ENCODE measurements at places on chromosomes 7 and 10. TPM values are rescaled to one million over a fixed set of nuclear protein-coding genes. Genes with fewer than 3 reads are reported as not detected.

GRCh38 chr10:3877211-3878000 lies 92.4 kb upstream of the KLF6 start:
- DNase-seq = no peak

ACTL6B gene
- total RNA-seq = not detected

GRCh38 chr7:1087952-1088920 lies at the start of gene GPER1:
Gene GPER1, plus strand, starts transcription at chr7:1088113. Its CDS starts 3,616 bp downstream, at chr7:1091729.
- DNase-seq = no peak

CHAT gene
- total RNA-seq = not detected

DNA sequence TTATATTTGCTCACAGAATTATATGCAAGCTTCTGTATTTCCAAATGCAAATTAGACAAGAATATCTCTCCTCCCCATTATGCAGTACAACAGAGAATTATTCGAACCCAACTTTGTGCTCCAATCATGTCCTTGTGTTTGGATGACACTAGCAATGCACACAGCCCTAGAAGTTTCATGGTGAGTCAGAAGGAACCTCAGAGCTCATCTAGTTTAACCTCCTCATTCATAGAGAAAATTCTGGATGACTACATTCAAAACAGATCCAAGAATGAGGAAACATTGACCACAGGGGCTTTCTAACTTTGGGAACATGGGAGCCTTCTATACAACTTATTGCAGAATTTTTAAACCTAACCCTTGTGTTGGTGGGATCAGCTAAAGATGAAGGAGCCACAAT lies 12.8 kb upstream of the ARID5B start:
- no peak for DNase-seq

TMEM139 gene
- total RNA-seq = 0.73 TPM

ZCWPW1 gene
- total RNA-seq = 2.7 TPM

ASAH2 gene
- total RNA-seq = 3.6 TPM

TBX20 gene
- 0.45 TPM for total RNA-seq

DNA sequence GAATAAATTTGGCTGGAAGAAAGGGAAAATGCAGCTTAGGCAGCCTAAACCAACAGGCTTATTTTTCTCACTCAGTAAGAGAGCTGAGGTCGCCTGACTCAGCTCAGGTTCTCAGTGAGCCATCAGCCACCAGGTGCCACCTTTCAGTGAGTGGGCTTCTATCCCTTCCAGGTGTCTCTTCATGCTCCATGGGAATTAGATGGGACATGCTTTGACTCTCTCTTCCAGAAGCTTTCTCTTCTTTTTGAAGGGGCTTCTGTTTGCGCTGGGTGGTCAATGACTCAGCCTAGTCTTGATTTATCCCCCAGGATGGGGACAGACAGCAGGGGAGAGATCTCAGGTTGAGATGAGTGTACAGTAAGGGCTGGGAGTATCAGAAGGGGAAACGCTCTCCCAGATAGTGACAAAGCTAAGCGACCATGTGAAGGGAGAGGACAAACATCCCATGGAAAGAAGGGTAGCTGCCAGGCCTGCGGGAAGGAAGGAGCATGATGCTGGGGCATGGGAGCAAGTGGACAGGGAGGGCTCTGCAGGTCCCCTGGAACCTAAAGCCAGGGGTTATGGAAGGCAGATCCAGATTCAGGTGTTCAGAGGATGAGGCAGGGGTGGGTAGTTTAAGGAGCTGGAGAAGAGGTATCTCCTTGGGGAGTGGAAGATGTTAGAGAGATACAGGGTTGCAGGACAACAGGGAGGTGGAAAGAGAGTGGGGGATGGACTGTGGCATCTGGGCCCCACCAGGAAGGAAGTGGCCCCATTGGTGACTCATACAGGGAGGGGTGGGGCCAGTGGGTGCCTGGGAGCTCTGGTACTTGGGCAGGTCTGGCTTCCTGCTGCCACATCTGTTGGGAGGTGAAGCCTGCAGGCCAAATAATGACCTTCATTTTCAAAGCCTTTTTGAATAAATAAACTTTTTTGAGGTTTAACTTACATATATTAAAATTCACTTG lies 32.5 kb downstream of the OGDH start:
- DNase-seq = peak; percentile 93

GRCh38 chr10:113557424-113557862 lies 4.6 kb downstream of the HABP2 start:
- DNase-seq = no peak

NUTM2E gene
- total RNA-seq = 0.18 TPM

NRP1 gene
- 2.6 TPM for total RNA-seq

TMEM72 gene
- total RNA-seq = not detected

- peak; percentile 66 for DNase-seq
Observed at GRCh38 chr7:100493476-100494264, 9.9 kb downstream of the NYAP1 start.

VIM gene
- total RNA-seq = 2,607 TPM

DNA sequence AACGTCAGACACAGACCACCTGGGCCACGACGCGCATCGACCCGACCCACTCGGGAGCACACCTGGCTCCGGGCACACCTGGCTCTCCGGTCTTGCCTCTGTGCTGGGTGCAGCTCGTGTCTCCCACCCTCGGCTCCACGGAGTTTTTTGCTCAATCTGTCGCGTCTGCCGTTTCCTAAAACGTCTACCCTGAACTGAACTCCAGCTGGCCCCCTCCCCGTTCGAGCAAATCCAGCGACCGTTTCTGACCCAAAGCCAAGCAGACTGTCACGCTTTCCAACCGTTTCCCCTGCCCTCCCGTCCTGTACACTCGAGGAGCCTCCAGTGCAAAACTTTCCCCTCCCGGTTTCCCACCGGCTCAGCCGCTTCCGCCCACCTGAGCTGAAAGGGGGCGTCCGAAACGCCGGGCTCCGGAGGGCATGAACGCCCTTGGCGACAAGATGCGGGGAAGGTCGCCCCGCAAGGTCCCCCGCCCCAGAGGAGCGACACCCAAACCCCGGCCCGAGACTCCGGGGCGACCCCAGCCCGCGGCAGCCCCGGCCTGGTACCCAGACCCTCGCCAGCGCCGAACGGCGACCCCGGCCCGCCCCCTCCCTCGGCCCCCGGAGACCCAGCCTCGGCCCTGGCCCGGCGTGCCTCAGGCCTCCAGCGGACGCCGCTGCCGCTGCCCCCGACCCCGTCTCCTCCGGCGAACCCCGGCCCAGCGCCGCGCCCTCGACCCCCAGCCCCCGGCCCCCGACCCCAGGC lies 557 bp downstream of the CYTH3 start:
- DNase-seq = peak; percentile 19

GRCh38 chr7:7705318-7705717 lies 13.1 kb downstream of the RPA3 start:
- DNase-seq = no peak

- no peak for DNase-seq
Observed at GRCh38 chr7:39017369-39017915, 39.7 kb downstream of the POU6F2 start.

GRCh38 chr7:127447326-127447945 lies 54.9 kb upstream of the ZNF800 start:
- DNase-seq = peak; percentile 60

PLPP4 gene
- total RNA-seq = not detected

FERD3L gene
- not detected for total RNA-seq

DNA sequence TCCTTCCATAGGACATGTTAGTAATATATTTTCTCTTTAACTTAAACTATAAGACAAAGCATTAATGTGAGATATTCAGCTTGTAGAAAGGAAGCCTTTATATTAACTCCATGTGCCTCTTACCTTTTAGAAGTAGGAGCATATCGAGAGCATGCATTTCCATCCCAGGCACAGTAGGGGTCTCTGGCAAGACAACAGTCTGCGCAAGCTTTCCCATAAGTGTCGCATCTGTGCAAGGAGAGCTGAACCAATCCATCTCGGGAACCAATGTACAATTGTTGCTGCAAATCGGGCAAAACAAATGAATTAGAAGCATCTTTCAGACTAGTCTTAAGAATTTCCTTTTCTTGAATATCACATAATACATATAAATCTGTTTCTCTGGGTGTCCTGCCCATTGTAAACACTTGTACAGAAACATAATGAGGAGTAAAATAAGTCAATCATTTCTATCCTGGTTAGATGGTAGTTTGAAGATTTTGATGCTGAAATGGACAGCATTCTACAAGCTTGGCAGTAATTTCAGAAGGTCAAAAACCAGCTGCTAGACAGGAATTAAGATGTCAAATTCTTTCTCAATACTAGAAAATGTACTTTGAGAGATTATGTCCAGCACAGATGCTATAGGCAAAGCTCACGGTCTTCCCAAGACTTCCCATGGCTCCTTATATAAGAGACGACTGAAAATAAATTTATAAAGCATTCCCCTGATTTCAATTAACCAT lies 171.8 kb downstream of the SEMA3D start:
- DNase-seq = no peak

- DNase-seq = no peak
Observed at GRCh38 chr10:19728376-19728775, 87.9 kb upstream of the PLXDC2 start.

DNA sequence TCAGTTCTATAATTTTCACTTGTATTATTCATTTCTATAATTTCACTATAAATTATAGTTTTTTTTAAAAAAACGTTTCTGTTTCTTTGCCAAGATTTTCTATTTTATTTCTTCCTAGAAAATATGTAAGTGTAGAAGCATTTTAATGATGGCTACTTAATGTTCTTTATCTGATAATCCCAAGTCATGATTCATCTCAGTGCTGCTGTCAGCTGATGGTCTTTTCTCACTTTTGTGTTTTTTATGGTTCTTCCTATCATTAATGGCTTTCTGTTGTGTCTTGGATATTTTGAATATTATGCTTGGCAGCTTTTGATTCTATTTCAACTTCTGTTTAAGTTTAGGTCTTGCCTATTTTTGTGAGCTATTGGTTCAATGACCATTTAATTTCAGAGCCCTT lies 268.6 kb downstream of the BAMBI start:
- DNase-seq = no peak

SPDYE16 gene
- 0.18 TPM for total RNA-seq

- DNase-seq = no peak
Observed at GRCh38 chr7:72187179-72187578, 225.0 kb downstream of the CALN1 start.

RTKN2 gene
- total RNA-seq = 6.9 TPM

DNA sequence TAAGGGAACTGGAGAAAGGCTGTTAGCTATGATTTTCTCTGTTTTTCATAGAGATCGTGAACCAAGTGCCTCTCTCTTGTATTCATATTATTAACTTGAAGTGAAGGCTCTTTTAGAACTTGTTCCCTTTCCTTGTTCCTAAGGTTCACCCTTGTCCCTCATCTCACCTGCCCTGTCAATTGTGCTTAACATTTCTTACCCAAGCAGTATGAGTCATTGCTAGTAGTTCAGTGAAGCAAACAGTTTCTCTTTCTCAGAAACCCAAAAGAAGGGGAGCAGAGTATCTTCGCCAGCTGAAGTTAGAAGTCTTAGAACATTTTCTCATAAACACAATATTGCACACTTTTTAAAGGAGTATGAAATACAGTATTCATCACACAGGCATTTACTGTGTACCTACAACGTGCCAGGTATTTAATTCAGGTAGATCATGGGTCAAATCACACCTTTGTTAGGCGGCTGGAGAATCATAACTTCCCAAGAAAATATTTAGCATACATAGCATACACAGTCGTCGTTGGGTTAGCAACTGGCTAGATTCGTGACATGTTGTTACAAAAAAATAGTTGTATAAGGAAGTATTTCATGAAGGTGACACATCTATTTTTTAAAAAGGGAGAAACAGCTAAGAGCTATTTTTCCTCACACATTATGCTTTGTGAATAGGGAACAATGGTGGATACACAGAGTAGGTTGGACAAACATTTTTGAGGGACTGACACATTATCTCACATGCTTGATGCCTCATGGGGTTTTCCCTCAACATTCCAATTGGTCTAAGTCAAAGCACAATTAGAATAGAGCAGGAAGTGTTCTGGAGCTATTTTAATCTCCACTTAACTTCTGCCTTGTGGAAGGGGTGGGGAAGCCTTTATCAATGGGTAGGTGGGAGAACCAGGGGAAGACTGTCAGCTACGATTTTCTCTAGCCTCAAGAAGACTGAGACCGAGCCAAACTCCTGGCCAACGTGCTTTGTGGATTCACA lies 13.2 kb downstream of the HDAC9 start:
- DNase-seq = no peak

BEND7 gene
- not detected for total RNA-seq
